Activated CD4-positive, alpha-beta T cell treated with anti-CD3 and anti-CD28 coated beads, Interleukin-2, amount 50 U/mL, for 48 hours (primary cell): ENCODE measurements at places on chromosomes 4 and X.

DNA sequence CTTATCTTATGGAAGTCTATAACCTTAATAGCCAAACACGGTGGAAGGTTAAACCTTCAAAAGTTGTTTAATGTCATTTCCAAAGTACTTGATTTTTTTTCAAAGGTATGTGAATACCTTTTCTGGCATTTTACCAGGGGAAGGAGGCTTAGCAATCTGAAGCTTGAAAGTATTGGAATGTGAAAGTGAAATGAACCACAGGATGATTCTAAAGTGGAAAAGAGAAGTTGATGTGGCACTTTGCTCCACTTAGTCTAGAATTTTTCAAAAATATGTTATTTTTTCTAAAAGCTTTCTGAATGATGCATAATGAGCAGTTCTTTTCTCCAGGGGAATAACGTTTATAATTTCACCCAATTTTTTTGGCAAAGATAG lies 19.2 kb downstream of the PI4K2B start:
- DNase-seq, result no peak

DNA sequence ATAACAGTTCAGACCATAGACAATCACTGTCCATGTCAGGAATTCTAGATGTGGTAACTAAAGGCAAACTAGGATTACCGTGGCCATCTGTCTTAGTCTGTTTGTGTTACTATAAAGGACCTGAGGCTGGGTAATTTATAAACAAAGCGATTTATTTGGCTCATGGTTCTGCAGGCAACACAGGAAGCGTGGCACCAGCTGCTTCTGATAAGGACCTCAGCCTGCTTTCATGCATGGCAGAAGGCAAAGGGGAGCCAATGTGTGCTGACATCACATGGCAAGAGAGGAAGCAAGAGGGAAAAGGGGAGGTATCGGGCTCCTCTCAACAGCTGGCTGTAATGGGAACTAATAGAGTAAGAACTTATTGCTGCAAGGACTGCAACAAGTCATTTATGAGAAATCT lies 376.7 kb downstream of the GPM6A start:
- no peak for DNase-seq

- DNase-seq, result no peak
Observed at GRCh38 chrX:115233497-115234455, at the start of gene LRCH2. Gene LRCH2, minus strand, starts transcription at chrX:115234096. Its CDS starts 55 bp downstream, at chrX:115234041.

- DNase-seq, result no peak
Observed at GRCh38 chrX:356385-357034, 30.2 kb downstream of the PPP2R3B start.

DNA sequence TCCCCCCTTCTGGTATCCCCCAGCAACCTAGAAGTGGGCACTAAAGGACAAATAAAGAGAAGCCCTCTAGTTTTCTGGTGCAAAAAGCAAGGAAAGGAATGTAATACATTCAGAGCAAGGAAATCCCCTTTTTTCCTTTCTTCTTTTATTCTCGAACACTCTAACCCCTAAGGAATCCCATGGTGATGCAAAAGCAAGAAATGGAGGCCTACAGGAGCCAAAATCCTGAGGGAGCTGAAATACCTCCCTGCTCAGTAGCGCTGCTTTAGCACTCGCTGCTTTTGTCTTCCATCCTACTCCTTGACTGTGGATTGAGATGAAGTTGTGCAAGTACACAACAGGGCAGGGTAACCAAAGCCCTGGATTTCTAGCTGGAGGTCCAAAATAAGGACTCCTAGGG lies 251.0 kb downstream of the PRDM5 start:
- no peak for DNase-seq

GRCh38 chr4:147640331-147640730 lies 23.1 kb downstream of the TMEM184C start:
- DNase-seq, result no peak

- no peak for DNase-seq
Observed at GRCh38 chrX:13377550-13377934, 57.7 kb upstream of the ATXN3L start.

DNA sequence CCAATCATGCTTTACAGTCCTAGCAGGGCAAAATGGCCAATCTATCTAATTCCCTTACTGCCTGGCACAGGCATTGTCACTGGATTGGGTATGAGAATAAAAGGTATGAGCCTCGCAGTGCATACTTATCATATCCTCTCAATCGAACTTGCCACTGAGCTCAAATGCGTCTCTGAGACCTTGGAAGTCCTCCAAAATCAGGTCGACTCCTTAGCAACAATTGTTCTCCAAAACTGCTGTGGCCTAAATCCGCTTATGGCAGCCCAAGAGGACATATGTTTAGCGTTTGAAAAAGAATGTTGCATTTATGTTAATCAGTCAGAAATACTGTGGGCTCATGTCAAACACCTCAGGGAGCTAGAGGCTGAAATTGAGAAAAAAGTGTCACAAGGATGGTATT lies 69.7 kb downstream of the SPIN4 start:
- no peak for DNase-seq

GRCh38 chrX:31443654-31444053 lies 371.8 kb upstream of the FTHL17 start:
- no peak for DNase-seq

DNA sequence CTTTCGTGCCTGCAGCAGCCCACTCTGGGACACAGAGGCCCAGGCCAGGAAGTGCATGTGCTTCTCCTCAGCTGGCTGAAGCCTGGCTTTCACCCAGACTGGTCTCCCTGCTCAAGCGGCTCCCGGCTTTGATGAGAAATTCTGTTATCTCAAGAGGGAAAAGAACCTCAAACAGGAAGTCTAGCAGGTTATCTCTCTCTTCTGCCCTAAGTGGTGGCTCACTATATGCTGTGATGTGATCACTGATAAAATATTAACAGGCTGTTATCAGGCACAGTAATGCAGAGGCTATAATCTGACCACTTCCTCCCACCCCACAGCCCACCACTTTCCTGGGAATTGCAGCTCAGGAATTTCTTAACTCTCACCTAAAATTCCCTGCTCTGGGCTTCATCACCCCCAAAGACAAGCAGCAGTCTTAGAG lies 13.3 kb downstream of the CLDN2 start:
- DNase-seq, result no peak

DNA sequence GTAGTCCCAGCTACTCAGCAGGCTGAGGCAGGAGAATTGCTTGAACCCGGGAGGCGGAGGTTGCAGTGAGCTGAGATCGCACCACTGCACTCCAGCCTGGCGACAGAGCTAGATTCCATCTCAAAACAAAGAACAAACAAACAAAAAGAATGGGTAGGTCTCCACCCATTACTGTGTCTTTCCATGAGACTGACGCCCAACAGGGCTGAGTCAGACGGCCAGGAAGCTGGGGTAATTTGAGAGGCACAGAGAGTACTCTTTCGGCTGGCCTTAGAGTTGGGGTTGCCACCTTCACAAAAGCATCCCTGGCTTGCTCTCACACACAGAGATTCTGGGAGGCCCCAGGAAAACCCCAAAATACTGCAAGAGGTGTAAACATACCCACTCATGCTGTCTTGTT lies 72.0 kb upstream of the DHRSX start:
- no peak for DNase-seq

- no peak for DNase-seq
Observed at GRCh38 chr4:172489861-172490260, 676.7 kb downstream of the GALNTL6 start.

GRCh38 chrX:120797188-120797851 lies 78.3 kb downstream of the CT47B1 start:
- no peak for DNase-seq

DNA sequence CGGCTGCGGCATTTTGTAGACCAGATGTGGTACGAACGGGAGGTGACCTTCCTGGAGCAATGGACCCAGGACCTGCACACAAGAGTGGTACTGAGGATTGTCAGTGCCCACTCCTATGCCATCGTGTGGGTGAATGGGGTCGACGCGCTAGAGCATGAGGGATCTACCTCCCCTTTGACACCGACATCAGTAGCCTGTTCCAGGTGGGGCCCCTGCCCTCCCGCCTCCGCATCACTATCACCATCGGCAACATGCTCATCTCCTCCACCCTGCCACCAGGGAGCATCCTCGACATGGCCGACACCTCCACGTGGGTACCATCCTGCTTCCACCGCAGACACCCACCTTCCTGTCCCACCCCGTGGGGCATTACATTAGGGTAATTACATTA lies 46.2 kb downstream of the SMARCA5 start:
- DNase-seq, result peak; percentile 21

DNA sequence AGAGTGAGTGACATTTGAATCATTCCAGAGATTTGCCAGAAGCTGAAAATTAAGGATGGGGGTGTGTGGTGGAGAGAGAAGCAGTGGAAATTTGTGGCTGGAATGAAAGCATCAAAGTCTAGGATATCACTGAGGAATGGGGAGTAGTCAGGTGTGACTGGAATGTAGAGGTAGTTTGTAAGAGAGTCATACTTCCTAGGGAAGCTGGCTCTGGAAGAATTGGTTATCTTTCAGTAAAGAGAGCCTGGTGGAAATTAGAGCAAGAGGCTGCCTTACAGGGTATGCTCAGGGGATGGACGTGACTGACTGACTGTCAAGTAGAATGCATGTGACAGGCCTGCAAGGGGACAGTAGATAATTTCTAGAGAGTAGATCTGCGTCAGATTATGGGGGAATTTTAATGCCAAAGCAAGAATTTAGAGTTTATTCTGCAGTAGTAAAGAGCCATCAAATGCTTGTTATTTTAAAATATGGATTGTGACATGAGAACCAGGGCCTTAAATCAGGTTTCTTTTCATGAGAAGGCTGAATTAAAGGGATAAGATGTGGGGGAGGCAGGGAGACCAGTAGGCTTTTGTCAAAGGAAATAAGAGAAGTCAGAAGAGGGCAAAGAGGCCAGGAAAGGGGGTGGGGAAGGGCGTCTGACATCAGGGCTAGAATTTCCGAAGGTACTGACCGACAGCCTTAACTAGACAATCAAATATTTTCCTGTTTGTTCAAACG lies 109.9 kb downstream of the AFF1 start:
- no peak for DNase-seq

GRCh38 chrX:16191605-16192004 lies 24.3 kb downstream of the MAGEB17 start:
- no peak for DNase-seq

- no peak for DNase-seq
Observed at GRCh38 chr4:159926871-159927270, 824.0 kb downstream of the RAPGEF2 start.

DNA sequence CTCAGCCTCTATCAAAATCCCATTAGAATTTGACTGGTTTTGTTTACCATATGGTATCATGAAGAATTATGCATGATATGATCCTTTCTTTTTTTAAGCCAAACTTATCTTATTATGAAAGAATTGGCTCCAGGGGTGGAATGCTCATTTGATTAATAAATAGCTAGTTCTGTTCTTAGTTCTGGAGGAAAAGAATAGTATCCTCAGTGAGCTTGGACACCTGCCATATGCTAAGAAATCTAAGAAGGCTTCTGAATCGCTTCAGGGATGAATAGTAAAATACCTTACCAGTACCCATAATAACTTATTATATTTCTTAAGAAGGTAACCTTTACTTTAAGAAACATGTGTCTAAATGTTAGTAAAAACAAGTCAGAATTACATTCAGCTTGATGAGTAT lies 803.6 kb downstream of the ADGRL3 start:
- DNase-seq, result no peak

GRCh38 chrX:134908356-134908755 lies 82.4 kb upstream of the SMIM10 start:
- no peak for DNase-seq

GRCh38 chr4:173145131-173145530 lies 23.5 kb upstream of the GALNT7 start:
- DNase-seq, result no peak

DNA sequence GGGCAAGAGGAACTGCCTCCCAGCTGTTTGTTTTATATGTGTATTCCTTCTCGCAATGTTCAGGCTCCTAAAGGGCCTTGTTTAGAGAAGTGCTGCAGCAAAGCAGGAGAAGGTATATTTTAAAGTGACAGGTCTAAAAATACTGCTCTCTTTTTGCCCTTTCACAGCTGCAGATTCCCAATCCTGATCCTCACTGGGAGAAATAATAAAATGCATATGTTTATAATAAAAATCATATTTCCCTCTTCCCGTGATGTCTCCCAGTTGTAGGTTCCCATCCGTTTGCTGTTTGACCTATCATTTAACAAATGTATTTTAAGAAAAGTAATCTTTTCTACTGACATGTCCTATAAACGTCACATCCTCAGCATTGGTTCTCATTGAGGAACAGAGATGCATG lies 62.7 kb upstream of the GPC4 start:
- DNase-seq, result no peak

GRCh38 chr4:858831-859451 lies 33.0 kb upstream of the CPLX1 start:
- no peak for DNase-seq
